ENCODE measurements at places on chromosomes 1 and 21.

DNA sequence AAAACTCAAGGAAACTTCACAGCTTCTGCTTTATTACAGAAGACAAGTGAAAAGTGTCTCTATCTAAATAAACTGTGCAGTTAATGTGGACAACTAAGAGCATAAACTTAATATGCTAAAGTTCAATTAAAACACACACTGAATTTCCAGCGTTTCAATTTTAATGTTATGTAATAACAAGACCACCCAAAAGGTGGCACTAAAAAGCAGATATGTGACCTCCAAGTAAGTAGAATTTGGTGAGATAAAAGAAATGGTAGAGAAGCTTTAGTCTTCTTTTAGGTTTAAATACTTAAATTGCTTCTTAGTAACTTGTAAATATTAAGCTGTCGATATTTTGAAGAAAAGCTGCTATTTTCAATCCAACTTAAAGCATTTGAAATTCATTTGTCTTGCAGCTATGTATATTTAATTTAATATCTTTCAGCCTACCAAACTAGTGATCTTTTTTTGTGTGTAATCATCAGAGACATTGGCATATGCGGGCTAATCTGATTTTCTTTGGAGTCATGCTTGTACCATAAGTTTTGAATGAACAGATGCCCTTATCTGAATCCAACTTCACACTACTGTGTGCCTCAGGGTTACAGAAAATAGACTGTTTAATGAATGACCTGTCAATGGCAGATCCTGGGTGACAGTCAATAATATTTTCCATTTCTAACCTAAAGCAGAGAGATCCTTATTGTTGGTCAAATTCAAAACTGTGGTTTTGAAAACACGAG is 36.5 kb upstream of the ADAMTS1 start:
- no peak for DNase-seq

DNA sequence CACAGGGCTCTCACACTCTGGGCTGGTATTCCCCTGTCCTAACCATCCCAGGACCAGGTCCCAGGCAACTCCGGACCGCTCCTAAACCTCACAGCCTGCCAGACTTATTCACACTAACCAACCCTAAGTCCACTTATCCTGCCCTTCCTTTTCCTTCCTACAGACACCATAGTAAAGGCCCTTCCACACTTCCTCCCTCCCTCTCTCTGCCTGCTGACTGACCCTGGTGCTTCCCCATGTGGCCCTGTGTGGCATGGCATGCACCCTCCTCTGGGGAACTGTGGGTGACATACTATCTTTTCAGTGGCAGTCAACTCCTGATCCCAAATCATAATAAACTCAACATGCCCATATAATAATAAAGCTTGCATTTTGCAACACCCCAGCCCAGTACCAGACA is 155.1 kb upstream of the DNAH14 start:
- DNase-seq, result no peak

DNA sequence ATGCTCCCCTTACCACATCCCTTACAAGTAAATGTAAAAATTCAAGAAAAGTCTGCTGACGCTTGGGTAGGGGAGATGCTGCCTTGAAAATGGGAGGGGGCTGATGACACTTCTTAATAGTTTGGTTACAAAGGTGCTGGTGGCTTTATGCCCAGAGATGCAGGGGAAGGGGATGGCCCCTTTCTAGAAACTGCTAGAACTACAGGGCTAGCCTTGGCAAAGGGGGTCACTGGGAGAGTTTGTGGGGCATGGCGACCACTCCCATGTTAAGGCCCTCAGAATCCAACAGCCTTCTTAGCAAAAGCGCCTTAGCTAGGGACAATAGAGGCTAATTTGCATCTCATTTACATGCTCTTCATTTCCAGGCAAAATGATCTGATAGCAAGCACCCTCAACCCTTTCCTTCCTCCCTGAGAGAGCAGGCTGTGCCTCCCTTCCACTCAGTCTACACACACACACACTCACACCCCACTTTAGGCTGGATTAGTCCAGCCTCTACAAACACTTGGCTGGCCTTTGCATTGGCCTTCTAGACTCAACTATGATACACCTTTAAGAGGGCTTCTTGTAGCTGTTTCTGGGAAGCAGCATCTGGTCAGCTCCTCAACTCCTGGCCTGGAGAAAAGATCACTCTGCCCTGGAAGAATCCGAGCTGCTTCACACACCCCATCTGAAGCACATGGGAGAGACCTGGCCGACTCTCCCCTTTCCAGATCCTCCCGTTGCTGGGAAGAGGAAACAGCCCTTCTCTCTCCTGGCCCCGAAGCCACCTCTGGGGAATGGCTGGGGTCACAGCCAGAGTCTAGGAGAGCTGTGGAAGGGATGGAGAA is 1.7 kb downstream of the SEMA6C start:
- DNase-seq, result no peak

DNA sequence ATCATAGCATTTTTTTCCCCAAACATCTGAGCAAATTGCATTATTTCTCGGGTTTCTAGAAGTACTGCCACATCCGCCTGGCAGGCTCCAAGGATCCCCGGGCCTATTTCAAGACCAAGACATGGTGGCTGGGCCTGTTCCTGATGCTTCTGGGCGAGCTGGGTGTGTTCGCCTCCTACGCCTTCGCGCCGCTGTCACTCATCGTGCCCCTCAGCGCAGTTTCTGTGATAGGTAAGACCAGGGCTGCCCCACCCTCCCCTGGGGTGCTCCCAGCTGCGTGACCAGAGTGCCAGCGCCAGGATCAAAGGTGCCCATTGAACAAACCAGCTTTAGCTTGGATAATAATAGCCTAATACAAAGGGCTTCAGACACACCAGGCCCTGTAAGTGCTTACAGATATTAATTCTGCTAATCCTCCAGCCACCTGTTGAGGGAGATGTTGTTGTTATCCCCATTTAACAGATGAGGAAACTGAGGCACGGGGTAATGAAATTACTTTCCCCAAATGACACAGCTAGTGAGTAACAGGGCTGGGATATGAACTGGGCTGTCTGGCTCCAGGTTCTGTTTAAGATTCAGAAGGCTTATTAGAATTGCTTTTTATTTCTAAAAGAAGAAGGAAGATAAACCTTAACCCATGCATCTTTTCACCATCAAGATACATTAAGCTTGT is 26.5 kb downstream of the NIPAL3 start:
- DNase-seq, result no peak

DNA sequence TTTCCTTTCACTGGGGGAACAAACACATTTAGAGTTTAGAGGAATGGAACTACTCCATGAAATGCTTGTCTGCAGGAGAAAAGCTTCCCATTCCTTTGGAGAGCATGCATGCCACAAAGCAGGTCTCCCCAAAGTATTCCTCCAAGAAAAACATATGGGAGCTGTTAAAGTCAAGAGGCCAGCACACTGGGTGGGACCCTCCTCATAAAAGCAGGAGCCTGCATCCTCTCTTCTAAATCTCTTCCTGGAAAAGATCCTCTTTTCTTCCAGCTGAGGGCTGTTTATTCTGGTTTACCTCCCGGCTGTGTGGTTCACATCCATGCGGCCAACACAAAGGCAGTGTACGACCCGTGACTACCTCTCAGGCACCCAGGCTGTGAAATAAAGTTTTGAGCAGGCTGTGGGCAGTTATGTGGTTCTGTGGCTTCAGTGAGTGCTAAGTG is 103.4 kb downstream of the TENT5C start:
- no peak for DNase-seq

- DNase-seq, result no peak
Measured at GRCh38 chr1:30277415-30277814, 446.0 kb downstream of the MATN1 start.

GRCh38 chr1:53740621-53741105 is 1.7 kb upstream of the GLIS1 start:
- no peak for DNase-seq

- no peak for DNase-seq
Measured at GRCh38 chr1:97904534-97904933, 16.3 kb downstream of the DPYD start.

- DNase-seq, result no peak
Measured at GRCh38 chr1:145949219-145949618, 8.6 kb downstream of the LIX1L start.

DNA sequence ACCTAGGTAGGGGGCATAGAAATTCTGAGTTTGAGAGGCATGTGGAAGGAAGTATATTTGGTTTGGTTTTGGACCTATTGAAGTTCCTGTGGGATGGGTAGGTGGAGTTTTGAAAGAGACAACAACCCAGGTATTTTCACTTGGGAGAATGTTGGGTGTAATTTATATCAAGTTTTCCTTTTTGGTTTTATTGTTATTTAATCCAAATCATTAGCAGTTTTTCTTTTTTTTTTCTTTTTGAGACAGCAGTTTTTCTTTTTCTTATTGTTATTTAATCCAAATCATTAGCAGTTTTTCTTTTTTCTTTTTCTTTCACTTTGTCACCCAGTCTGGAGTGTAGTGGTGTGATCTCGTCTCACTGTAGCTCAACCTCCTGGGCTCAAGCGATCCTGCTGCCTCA is 30.1 kb downstream of the RNF11 start:
- DNase-seq, result no peak

GRCh38 chr21:45721671-45722070 is 78.1 kb downstream of the PCBP3 start:
- no peak for DNase-seq

GRCh38 chr1:207740207-207740606 is 11.6 kb upstream of the CD46 start:
- no peak for DNase-seq

DNA sequence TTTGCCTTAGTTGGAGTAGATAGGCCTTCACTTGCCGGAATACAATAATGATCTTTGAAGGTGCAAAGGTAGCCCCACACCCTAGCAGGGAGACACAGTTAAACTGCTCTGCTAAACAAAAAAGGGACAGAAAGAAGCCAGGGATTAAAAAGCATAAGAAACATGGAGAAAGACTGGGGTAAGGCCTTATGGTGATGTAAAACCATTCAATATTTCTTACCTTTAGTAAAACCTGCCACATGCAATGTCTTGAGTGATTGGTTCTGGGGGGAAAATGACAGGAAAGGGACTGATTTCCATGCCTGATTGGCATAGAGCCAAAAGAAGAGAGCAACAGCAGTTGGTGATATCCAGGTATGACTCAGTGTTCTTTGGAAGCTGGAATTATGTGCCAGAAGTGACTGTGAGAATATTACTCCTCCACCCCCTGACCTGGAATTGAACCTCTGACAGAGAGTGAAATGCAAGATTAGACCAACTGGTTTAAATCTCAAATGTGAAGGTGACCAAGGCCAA is 8.1 kb downstream of the DNASE2B start:
- DNase-seq, result no peak

DNA sequence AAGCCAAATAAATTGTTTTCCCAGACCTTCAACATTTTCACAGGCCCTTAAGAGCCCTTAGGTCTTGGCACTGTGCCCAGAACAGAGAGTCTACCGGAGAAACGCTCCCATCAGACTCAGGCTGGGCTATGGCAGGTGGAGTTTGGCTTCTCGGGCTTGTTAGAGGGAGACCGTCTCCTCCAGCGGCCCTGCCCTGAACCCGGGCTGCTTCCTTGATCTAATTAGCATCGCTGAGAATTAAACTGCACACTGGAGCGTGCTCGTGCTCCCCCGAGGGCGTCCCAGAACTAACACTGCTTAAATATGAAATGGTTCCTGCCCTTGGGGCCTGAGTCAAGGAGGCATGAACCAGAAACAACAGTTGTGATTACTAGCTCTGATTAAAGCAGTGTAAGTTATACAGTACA is 634.4 kb downstream of the MATN1 start:
- no peak for DNase-seq

DNA sequence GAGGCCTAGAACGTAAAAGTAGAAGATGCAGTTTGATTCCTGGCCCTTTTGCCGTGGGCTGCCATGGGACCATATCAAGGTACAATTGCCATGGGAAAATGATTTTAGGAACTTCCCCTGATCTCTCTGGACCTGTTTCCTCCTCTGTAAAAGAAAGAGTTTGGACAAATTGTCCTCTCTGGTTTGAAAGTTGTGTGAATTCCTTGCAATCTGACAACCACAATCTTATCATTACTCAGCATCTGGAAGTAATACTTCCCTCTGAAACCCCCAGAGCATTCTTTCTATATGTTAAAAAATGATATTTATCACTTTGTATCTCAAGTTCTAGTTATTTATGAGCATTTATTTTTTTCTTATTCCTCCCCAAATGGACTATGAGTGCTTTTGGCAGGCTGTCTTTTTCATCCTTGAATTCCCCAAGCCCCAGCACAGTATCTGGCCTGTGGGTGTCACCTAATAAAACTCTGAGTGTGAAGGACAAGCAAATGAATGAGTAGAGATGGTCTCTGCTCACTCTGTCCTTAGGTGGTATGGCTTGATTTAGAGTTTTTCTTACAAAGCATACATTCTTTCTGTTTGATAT is 181.1 kb downstream of the DYRK1A start:
- DNase-seq, result no peak

DNA sequence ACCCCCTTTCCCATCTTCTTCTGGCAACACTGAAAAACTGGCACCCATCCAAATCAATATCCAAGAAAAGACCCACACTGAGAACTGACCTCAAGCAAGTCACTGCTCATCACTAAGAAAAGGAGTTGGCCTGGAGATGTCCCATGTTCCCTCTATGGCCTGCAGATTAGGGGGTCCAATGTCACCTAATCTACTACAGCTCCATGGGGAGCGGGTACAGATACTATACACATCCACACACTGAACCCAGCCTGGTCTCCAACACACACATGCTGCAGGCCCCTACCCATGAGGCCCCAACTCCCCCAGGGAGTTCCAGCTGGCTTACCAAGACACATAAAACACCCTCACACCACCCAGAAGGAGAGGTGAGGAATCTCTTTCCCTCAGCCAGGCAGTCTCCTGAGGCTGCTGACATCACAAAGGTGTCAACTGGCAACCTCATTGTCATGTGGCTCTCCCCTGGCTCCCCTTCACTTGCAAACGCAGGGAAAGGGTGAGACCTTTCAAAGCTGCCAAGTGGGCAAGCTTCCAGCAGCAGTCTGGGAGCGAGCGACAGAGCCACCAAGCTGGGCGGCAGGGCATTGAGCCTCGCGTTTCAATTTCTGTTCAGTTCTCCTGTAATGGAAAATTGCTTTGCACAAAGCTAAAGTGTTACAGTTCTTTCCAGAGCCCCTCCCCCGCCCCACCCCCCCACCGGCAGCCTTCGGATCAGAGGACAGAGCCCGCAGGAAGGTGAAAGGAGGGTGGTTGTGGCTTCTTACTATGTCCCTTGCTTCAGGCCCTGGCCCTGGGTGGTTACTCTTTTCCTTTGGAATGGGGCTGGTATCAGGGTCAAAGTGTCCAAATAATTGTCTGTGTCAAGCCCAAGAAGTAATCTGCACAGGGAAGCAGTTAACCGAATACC is at the start of gene LRRC52:
LRRC52 (plus strand) TSS at position 469 of the 907 bp plus-strand sequence; CDS start at position 766, 297 bp downstream.
- DNase-seq, result no peak

DNA sequence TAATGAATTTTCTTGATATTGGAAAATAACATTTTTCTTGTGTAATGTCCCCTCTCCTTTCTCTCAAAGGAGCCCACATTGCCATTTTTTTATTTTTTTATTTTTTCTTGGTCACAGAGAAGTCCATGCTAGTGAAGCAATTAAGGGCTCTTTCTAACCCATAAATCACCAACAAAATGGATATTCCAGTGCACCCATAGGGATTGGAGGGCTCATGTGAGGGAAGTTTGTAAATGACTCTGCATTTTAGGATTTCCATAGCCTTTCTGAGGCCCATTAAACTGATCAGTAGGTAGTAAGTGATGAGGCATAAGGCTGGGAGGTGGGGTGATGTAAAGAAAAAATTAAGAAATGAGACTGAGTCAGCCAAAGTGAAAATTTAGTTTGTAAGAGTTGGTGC is 55.9 kb upstream of the JAK1 start:
- no peak for DNase-seq

GRCh38 chr21:41758550-41758949 is 8.3 kb downstream of the RIPK4 start:
- DNase-seq, result no peak

- DNase-seq, result no peak
Measured at GRCh38 chr21:31732597-31733550, 956 bp upstream of the SCAF4 start.
